ENCODE measurements at places on chromosomes 2 and 18.

GRCh38 chr18:30658306-30658705, 384.2 kb downstream of the DSC3 start:
- DNase-seq = no peak

DNA sequence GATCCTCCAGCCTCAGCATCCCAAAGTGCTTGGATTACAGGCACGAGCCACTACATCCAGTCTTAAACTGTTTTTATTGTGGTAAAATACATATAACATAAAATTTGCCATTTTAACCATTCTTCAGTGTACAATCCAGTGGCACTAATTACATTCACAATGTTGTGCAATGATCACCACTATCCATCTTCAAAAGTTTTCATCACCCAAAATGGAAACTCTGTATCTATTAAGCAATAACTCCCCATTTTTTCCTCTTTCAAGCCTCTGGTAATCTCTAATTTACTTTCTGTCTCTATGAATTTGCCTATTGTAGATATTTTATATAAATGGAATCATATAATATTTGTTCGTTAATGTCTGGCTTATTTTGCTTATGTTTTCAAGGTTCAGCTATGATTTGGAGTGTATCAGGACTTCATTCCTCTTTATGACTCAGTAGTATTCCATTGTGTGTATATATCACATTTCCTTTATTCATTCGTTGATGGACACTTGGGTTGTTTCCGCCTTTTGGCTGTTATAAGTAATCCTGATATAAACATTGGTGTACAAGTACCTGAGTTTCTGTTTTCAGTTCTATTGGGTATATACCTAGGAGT, 71.8 kb downstream of the GFPT1 start:
- DNase-seq = no peak

GRCh38 chr2:239266779-239267287, 134.0 kb downstream of the HDAC4 start:
- DNase-seq = no peak

GRCh38 chr2:231900486-231900942, 25.7 kb downstream of the NPPC start:
- no peak for DNase-seq

DNA sequence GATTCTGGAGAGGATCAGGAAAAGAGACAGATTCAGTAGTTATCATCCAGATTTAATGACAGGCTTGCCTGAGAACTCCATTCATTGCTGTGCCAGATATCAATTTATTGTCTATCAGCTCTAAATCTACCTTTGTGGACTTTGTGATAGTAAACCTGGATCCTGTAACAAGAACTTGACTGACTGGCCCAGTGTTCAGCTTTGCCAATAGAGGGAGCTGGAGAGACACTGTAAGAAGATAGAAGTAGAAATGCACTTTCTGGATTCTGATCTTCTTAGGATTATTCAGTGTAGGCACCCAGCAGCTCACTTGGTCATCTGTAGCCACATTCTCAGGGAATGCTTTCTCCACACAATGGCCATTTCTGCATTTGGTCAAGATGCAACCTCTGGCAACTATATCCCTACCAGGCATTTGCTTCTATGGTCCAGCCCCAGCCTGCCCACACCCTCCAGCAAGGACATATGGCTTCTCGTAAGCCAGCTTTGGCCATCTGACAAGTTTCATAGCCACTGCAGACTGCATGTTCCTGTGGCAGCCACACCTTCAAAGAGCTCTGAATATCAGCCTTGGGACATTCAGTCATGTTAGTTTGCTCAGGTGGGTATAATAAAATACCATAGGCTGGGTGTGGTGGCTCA, 6.1 kb upstream of the SERPINB8 start:
- peak; percentile 86 for DNase-seq

DNA sequence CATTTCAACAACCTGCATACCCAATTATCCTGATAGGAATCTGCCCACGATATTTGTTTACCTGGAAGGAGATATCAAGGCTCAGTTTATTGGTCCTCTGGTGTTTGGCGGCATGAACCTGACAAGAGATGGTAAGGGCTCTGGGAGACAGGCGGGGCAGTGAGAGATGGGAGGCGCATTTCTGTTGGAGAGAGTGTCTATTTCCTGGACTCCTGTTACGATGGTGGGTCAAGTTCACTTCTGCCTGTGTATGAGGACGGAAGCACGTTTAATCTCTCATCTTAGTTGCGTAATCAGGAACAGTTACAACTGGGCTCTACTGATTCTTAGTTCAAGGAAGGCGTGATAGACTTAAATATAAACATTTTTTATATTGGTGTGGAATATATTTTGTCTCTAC, 8.9 kb downstream of the PDCL3 start:
- peak; percentile 81 for DNase-seq

GRCh38 chr18:74533666-74534065, 634 bp upstream of the CNDP1 start:
- DNase-seq = no peak

DNA sequence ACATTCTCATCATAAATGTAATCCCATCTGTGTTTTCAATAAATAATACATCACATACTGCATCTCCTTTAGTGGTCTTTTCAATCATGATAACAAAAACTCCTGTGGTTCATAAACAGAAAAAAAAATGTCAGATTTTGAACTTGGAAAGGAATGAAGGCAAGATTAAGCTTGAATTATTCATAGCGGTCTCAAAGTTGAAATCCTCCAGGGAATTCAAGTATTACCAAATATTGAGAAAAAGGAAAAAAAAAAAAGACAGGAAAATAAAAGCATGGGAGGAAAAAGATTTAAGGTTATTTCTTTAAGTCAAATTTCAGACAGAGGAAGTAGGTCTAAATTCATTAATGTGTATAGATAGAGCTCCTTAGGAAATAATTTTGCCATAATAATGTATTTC, 92.1 kb downstream of the COLEC12 start:
- no peak for DNase-seq

GRCh38 chr2:85806358-85807118, 52.7 kb downstream of the ATOH8 start:
- DNase-seq = peak; percentile 6

GRCh38 chr2:119827866-119828507, 68.3 kb downstream of the PTPN4 start:
- DNase-seq = no peak

GRCh38 chr2:45123521-45124191, 114.4 kb upstream of the SIX2 start:
- no peak for DNase-seq

DNA sequence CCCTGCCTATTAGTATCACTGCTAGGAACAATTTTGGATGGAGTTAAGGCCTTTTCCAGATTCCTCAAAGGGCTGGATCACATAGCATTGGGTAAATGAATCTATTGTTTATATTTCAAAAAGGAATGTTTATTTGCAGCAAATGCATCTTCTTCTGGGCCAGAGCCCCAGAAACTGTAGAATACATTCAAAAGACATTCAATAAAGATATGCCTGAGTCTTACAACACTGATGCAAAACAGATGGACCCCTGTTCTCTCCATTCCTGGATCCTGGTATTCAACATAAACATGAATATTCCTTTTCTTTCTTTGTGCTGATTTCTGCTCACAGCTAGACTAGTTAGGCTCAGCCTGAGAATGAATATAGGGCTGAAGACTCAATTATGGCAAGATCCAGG, 227.2 kb upstream of the KLHL29 start:
- no peak for DNase-seq

Measured in AML-193 (cell line).